ENCODE measurements at places on chromosomes 3 and 15.

GRCh38 chr15:65518633-65519285, 1.3 kb upstream of the DPP8 start:
- DNase-seq: no peak

DNA sequence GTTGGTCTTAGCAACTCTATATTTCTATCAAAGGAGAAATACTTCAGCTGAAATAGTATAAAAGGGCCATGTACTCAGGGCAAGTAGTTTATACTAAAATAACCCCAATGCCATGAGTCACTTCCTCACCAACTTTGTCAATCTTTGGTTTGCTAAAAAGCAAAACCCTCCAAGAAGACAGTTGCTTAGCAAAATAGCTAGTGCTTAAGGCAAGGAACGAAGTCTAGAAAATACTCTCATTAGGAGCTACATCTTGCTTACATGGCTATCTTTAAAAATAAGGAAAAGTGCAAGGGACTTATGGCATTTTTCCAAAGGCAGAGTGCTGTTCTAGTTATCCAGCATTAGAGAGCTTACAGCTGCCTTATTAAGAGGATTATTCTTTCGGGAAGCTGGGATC, 28.4 kb downstream of the P3H2 start:
- peak; percentile 77 for DNase-seq

GRCh38 chr15:68557469-68558317, 21.1 kb upstream of the CORO2B start:
- no peak for DNase-seq

DNA sequence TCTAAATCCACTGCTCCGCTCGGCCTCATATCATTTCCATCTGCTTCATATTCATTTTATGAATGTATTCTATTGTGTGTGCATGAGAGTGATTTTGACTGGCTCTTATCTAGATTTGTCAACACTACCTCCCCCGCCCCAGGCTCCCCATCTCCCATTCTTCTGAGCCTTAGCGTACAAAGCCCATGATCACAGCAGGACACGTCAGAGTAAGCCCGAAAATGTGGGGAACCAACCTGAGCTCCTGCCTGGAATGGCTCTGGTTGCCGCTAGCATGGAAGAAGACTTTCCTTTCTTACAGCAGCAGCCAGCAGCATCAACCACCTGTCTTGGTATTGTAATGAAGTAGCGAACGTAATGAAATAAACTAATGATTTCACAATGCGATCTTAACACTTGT, 61.4 kb downstream of the GABRB3 start:
- no peak for DNase-seq

DNA sequence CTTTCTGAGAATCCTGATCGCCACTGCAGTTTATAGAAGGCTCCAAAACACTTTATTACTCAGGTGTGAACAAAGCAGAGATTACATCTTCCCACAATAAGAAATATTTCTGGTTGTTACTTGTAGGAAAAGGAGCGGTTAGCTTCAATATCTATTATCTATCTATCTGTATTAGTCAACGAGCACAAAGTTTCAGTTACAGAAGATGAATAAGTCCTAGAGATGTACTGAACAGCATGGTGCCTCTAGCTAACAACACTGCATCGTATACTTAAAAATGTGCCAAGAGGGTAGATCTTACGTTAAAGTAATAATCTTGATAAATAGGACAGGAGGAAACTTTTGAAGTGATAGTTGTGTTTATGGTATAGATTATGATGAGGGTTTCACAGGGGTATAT, 10.9 kb upstream of the CCR3 start:
- DNase-seq: no peak

- peak; percentile 22 for DNase-seq
Observed at GRCh38 chr3:143727391-143727790, 120.9 kb downstream of the SLC9A9 start.

- no peak for DNase-seq
Observed at GRCh38 chr3:170442947-170443346, 24.3 kb downstream of the CLDN11 start.

DNA sequence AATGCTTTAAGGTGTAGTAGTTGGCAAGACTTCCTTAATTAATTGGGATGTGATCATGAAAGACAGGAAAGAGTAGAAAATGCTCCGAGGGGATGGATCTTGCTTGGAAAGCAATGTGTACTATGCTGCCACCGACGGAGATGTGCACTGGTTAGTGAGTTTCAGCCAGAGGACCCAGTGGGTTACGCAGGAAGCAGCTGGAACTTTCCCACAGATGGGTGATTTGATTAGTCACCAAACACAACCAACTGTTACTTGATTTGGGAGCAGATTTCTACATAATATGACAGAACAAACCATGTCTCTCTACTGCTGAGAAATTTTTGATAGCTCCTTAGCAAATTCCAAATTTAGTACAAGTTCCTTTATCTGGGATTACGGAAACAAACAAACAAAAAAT, 245.4 kb upstream of the MCTP2 start:
- DNase-seq: no peak

GRCh38 chr15:83658430-83659416, 4.8 kb downstream of the ADAMTSL3 start:
- DNase-seq: peak; percentile 8

- DNase-seq: no peak
Observed at GRCh38 chr3:177928172-177928873, 607.9 kb upstream of the KCNMB2 start.
